ENCODE measurements at places on chromosomes 12 and 14.
A peak's percentile ranks its signal among the peaks of the same experiment; 100 is the strongest.

DNA sequence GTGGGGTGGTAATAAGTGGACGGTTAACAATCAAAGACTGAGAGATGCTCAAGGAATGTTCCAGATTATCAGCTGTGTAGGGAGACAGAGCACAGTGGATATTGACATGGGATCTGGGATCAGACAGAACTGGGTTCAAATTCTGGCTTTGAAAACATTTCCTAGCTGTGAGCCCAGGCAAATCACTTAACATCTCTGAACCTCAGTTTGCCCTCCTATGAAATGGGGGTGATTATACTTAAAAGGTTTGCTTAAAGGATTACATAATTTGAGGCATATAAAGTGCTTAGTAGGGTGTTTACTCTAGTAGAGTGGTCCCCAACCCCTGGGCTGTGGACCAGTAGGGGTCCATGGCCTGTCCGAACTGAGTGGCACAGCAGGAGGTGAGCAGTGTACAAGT lies 260.0 kb upstream of the CRY1 start:
- peaks cover 37% of the 10 kb centered on the region for H3K27me3 ChIP-seq
- no peak overlapping the region for H3K4me3 ChIP-seq
- no peak overlapping the region for H3K27ac ChIP-seq
- H3K4me1 ChIP-seq, result no peaks in the 10 kb centered on the region

- no peak for ATAC-seq
- no peaks in the 10 kb centered on the region for H3K27me3 ChIP-seq
- peak within 1 kb of the TSS; percentile 98 for H3K27ac ChIP-seq
- peaks cover 19% of the 10 kb centered on the region for H3K36me3 ChIP-seq
- H3K4me3 ChIP-seq, result peak within 1 kb of the TSS; percentile 90
Observed at GRCh38 chr14:91113829-91114078, at the start of gene DGLUCY. DGLUCY (plus strand) TSS chr14:91114073; CDS start chr14:91160295, 46,222 bp downstream.

DNA sequence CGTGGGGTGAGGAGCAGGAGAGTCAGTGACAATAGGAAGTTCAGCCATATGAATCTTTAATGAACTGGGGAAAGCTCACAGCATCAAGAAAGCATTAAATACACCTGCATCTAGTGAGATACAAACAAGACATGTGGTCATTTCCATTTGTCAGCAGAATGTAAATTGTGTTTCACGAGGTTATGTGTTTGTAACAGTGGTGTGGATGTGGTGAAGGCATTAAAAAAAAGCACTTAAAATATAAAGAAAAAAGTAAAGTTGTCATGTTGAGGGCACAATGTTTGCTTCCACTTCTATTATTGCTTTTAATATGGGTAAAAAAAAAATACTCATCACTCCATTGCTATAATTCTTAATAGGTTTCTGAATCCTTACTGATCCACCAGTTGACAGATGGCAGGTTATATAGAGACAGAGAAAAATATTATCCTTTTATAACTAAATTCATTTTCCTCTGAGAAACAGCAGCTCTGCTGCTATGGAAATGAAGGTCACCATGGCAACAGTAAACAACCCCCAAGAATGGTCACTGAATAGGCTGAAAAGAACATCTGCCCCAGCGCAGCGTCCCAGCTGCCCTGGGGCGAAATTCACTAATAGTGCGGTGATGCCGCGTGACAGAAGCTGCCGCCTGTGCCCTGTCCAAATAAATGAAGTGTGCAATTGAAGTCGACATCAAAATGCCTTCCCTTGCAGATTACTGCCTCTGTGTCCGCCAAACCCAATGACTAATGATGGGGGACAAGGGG lies 226.1 kb downstream of the FOXN3 start:
- H3K27me3 ChIP-seq, result no peaks in the 10 kb centered on the region
- ATAC-seq, result no peak
- peaks cover 50% of the 10 kb centered on the region for H3K36me3 ChIP-seq
- peaks cover 27% of the 10 kb centered on the region for H3K4me1 ChIP-seq
- H3K4me3 ChIP-seq, result no peak overlapping the region
- no peak overlapping the region for H3K27ac ChIP-seq

- no peak overlapping the region for H3K27ac ChIP-seq
- H3K36me3 ChIP-seq, result no peaks in the 10 kb centered on the region
- ATAC-seq, result no peak
Observed at GRCh38 chr12:95126076-95126475, 52.7 kb upstream of the NR2C1 start.

- H3K36me3 ChIP-seq, result peaks cover under 1% of the 10 kb centered on the region
- H3K27me3 ChIP-seq, result peaks cover 51% of the 10 kb centered on the region
- no peak overlapping the region for H3K4me3 ChIP-seq
- H3K4me1 ChIP-seq, result peaks cover 7% of the 10 kb centered on the region
Observed at GRCh38 chr12:113396828-113397496, 6.7 kb downstream of the SDS start.

DNA sequence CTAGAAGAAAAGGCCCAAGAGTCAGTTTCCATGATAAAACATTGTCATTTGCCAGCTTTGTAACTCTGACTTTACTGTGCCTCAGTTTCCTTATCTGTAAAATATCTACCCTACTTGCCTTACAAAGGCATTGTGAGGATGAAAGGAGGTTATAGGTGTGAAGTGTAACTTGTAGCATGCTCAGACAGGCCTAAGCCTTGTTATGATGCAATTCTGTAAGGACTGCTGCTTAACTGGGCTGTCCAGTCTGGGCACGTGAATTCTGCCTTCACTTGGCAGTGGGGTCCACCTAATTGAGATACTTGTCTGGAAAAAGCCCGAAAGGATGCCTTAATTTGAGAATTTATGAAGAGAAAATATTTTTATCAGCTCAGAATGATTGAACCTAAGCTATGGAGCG lies 114.5 kb upstream of the DYRK2 start:
- H3K4me3 ChIP-seq, result no peak overlapping the region
- no peak overlapping the region for H3K27ac ChIP-seq
- no peaks in the 10 kb centered on the region for H3K36me3 ChIP-seq
- no peak for ATAC-seq

DNA sequence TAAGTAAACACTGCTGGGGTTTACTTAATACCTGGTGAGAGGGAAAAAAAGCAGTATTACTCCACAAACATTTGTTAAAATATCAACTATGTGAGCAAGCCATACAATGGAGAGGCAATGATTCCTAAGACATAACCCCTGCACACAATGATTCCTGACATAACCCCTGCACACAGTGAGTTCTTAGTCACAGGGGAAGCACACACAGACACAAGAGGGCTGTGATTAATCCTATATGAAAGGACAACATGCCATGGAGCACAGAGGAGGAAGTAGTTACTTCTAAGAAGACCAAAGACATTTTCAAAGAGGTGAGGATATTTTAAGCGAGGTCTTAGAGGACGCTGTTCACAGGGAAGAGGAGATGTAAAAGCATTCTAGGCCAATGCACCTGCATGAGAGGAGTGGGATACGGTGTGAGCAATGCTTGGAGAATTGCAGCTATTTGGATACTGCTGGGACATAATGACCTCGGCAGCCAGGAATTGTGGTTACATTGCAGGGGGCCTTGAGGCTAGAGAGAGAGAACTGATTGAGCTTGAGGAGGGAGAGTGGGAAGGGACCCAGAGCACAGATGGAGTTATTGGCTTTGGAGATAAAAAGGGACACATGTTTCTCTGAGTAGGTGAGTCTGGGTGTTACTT lies 211.9 kb downstream of the APAF1 start:
- H3K4me1 ChIP-seq, result no peaks in the 10 kb centered on the region
- peak; percentile 5 for ATAC-seq
- no peaks in the 10 kb centered on the region for H3K36me3 ChIP-seq
- no peak overlapping the region for H3K27ac ChIP-seq
- H3K4me3 ChIP-seq, result no peak overlapping the region
